ENCODE measurements at places on chromosomes 6 and 20. TPM values are rescaled to one million over a fixed set of nuclear protein-coding genes. Genes with fewer than 3 reads are reported as not detected.

CCN6 gene
- total RNA-seq, result not detected

CST3 gene
- 0.82 TPM for total RNA-seq

NHSL1 gene
- total RNA-seq, result 2.4 TPM

DNA sequence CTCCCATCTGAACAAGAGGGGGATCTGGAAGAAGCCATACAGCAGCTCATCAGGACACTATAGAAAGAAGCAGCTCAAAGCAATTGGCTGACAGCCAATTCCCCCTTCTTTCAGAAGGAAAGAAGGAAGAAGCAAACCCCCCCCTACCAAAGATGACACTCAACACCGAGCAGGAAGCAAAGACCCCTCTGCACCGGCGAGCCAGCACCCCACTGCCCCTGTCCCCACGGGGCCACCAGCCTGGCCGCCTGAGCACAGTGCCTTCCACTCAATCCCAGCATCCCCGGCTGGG lies 1.2 kb downstream of the REM1 start:
- peaks cover 6% of the 10 kb centered on the region for H3K4me1 ChIP-seq
- H3K36me3 ChIP-seq, result no peaks in the 10 kb centered on the region
- H3K4me3 ChIP-seq, result no peak overlapping the region
- peaks cover 34% of the 10 kb centered on the region for H3K27me3 ChIP-seq

DNA sequence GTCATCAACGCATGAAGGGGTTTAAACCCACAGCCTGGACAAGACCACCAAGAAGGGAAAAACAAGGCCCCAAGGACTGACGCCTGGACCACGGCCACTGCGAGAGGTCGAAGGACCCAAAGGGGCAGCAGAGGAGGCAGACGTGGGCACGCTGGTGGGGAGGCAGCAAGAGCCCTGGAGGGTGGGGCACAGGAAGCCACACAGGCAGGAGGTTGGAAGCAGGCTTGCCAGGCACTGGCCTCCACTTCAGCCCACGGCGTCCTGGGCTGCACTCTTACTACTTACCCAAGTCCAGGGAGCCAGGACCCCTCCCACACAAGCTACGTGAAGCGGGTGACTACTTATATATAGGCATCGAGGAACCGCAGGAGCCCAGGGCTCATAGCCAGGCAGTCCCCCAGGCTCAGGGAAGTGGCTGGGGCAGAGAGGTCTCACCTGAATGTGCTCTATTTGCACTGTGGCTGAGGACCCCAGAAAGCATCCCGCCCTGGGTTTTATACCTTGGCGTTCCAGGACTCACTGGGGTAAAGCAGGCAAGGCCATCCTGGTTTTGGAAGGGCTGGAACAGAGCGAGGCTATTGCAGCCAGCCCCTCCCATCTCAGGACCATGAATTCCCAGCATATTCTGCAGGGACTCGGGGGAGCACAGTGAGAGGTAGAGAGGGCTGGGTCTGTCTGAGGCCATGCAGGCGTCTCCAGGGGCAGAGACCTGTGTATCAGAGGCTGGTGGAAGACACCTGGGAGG lies 113.8 kb upstream of the AFDN start:
- DNase-seq, result no peak
- H3K4me1 ChIP-seq, result peaks cover 6% of the 10 kb centered on the region
- H3K27ac ChIP-seq, result no peak overlapping the region
- H3K4me3 ChIP-seq, result no peak overlapping the region

DNA sequence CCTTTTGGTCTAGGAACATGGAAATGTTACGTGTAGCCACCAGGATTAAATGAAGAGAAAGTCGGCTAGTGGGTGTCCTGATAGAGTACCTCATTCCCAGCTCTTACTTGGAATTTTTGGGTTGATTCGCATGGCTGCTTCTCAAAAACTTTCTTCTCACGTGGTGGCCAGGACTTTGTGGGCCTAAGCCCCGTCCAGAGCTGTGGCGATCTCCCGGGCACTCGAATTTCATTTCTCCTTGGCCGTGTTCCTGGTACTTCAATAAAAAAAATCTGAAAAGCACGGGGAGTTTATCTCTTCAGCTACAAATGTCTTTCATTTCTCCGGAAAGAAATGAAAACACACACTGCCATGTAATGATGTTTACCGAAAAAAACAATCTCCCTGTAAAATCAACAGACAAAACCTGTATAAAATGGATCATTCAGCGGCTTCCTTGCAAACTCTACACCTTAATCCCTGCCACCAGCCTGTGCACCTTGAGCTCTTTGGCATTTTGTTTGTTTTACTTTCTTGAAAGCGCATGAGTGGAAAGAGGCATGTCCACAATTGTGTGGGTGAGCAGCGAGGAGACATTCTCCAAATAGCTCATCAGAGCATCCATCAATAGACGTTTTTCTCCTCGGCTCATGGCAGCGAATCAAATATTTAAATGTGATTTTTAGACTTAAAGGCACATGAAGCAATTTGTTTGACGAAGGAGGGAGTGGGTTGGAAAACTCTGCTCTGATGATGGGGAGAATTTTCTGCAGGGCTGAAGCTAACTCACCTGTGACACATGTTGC lies 173.1 kb downstream of the TFAP2C start:
- H3K27ac ChIP-seq, result no peak overlapping the region
- no peak overlapping the region for H3K4me3 ChIP-seq
- no peaks in the 10 kb centered on the region for H3K4me1 ChIP-seq
- no peaks in the 10 kb centered on the region for H3K36me3 ChIP-seq
- no peak for DNase-seq
- peaks cover 1% of the 10 kb centered on the region for H3K27me3 ChIP-seq

DNA sequence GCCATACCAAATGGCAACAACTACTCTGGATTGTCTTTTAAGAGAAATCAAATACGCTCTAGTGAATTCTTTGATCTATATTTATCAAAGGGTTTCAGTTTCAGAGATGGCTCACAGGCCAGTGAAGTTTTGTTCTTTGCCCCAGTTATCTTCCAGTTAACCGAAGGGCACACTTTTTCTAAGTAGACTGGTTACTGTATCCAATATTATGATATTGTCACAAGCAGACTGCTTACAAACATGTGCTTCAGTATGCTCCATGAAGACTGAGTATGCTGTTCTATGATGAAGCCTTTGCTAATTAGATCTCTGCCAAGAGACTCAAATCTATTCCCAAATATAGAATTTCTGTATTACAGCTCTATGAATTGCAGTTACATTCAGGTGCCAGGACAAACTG lies 181.1 kb downstream of the REV3L start:
- no peaks in the 10 kb centered on the region for H3K27me3 ChIP-seq
- H3K36me3 ChIP-seq, result peaks cover 65% of the 10 kb centered on the region
- H3K27ac ChIP-seq, result peak overlapping the region; percentile 7
- H3K4me3 ChIP-seq, result no peak overlapping the region
- DNase-seq, result no peak

MCHR2 gene
- total RNA-seq, result not detected

Data from activated T-helper 2 cell treated with anti-CD3 and anti-CD28 coated beads, Interferon-gamma antibody, Interleukin-2, Interleukin-4, amounts not matched to agents 10 μg/mL and 5 μg/mL and 100 μg/mL, durations not matched to agents 14 hours and 24 hours and 36 hours (primary cell).